ENCODE measurements at places on chromosomes 4 and X.

GRCh38 chr4:110854021-110854678, 231.3 kb upstream of the PITX2 start:
- DNase-seq: no peak

- peak; percentile 23 for DNase-seq
These were observed at the start of gene NKX6-1 for GRCh38 chr4:84498935-84499623. TSS of gene NKX6-1 (minus strand) at chr4:84499292. CDS start at chr4:84498228, 1,064 bp downstream.

GRCh38 chr4:41438931-41439297, 99.0 kb upstream of the LIMCH1 start:
- DNase-seq: no peak

DNA sequence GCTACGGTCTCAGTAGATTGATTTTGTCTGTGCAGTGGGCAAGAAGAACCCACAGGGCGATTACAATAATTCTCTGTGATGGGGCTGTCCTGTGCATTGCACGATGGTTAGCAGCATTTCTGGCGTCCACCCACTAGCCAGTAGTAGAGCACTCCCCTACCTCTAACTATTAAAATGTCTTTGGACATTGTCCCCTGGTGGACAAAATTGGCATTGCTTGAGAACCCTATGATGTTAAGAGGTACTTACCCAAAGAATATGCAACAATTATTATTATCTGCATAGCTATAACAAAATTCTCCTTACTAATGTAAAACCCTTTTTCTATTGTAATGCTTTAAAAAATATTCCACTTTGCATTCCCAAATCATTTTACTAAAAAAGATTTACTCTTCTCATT, 109.5 kb upstream of the VCX3A start:
- DNase-seq: peak; percentile 2

DNA sequence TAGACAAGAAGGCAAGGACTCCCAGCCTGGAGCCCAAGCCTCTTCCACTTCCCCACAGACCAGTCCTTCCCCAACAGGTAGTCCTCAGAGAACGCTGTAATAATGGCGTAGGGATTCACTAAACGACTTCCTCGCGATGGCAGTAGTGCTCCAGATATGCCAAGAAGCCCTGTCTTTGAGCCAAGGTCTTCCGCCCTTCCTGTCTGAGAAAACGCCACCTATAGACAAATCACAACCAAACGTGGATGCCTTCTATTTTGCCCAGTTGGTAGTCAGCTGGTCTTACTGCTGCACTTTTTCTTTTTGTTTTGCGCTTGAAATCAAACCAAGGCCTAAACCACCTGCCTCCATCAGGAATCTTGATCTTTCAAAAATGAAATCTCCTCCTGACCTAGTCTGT, 203.3 kb downstream of the OR13H1 start:
- peak; percentile 82 for DNase-seq

GRCh38 chrX:83512111-83512510, 4.0 kb downstream of the POU3F4 start:
- DNase-seq: no peak

DNA sequence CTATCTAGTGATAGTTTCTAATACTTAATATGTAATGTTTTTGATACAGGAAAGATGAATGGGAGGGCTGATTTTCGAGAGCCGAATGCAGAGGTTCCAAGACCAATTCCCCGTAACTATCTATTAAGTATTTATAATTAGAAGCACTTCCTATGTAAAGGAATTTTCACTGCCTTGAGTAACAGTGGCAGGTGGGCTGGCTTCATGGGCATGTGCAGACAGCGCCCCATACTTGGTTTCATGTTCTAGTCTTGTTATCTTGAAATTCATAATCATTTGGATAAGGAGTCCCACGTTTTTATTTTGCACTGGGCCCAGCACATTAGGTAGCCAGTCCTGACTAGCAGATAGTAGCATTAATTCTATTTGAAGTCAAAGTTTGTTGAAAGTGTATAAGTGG, 1.7 kb downstream of the OCIAD1 start:
- DNase-seq: no peak

- DNase-seq: no peak
These were observed 12.7 kb upstream of the GTPBP6 start for GRCh38 chrX:331151-331824.

DNA sequence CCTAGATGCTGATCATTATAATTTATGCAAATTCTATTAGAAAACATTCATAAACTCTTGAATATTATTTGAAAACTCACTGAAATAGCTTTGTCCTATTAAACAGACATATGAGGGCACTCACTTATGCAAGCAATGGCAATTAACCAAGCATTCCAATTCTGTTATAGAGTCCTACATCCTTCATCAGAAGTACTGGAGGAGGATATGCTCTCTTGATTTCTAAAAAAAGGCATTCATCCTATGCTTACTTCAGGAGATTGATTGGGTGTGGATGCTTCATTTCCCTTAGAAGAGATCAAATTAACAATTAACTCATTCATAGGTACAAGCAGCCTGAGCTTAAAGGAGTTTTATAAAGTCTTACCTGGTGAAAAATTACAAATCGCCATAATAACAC, 1317.2 kb downstream of the PCDH7 start:
- no peak for DNase-seq

DNA sequence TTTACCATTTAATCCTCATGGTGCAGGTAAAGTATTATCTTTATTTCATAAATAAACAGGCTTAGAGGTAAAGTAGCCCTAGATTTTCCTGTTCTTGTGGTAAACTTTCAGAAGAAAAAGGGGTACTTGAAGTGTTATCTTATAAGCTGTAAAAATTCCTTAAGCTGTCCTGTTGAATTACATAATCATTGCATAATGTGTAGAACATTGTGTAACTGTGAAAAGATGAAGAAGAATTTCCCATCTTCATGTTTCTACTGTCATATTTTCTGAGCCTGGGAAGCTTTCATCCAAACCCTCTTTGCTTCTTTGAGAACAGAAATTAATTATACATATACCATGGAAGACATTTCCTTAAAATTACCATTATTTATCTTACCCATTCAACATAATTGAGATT, 90.5 kb downstream of the ELOVL6 start:
- DNase-seq: no peak

DNA sequence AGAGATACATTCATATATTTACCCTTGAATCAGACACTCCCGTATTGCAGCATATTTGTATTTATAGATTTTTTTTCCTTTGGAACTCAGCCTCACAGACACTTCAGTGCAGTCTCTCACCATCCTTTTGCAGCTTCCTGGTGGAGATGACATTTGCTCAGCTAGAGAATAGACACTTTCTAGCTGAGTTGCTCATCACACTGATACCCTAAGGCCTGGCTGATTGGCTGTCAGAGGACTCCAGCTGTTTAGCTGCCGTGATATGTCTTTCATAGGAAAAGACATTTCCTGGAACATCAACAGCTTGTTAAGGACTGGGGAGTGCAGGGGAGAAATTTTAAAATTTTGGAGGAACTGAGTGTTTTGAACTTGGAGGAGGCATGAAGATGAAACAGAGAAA, 429.6 kb downstream of the SMARCA1 start:
- DNase-seq: no peak

DNA sequence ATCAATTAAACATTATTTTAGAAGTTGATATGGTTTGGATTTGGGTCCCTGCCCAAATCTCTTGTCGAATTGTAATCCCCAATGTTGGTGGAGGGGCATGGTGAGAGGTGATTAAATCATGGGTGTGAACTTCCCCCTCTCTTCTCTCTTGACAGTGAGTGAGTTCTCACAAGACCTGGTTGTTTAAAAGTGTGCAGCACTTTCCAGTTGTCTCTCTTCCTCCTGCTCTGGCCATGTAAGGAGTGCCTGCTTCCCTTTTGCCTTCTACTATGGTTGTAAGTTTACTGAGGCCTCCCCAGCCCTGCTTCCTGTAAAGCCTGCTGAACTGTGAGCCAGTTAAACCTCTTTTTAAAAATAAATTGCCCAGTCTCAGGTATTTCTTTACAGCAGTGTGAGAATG, 141.4 kb downstream of the GALNTL6 start:
- DNase-seq: no peak

DNA sequence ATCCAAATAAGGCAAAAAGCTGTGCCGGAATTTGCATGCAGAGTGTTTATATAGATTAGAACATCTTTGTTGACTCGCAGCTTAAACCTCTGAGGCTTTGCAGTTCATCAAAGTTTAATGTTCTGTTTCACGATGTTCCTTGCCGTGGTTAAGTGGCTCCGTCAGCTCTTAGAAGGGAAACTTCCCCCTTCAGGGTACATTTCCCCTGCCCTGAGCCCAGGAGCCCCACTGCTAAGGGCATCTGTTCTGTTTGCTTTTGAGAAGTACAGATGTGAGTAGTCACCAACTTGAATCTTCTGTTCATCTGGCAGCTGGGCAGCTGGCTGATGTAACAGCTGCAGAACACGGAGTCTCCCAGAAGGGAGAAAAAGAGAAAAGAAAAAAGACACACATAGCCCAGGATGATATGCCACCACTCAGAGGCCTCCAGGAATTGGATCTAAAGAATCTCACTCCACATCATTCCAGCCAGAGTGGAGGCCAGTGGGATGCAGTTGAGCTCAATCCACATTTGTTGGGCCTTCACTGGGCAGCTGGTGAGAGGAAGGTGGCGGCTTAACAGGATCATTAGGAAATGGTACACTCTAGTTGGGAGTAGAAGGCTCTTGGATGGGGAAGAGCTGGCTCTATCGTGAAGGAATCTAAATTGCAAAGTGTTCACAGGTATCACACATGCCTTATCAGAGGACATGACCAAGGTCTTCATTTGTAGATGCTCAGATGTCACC, 178.7 kb upstream of the RBPJ start:
- DNase-seq: no peak

DNA sequence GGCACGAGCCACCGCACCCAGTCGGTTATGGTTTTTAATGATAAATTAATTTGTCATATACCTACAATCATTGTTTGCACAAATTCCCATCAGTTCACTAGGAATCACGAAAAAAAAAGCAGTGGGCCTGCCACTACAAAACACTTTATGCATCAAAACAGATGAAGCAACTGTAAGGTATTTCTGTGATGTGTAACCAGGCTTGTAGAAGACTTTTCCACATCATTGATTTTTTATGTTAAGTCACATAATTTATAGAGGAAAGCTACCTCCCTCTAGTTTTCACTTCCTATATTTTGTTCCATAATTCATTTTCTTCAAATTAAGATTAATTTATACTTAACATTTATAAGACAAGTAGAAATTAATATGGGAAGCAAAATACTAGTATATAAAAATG, 6.7 kb upstream of the FAM200B start:
- DNase-seq: no peak

DNA sequence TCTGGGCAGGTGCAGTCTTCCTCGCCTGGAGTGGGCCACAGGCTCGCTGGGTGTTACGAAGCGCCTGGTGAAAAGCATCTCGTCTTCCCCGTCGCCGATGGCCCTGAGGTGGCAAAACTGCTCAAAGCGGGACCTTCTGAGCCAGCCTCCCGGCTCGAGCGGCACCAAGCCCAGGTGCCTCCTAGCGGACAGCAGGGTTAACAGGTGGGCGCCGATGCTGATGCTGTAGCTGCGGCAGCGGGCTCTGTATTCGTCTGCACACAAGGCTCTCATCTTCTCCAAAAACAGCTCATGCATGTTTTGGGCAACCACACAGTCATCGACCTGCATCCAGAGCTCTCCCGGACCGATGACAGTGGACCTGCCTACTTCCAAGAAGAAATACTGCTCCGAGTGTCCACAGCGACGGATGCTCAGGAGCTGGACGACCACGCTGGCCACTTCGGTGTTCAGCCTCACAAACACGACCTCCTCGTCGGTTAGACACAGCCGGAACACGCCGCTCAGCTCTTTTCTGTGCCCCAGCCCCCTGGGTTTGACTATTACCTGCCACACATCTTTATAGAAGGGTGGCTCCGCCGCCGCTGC, 1.2 kb downstream of the IRS4 start:
- DNase-seq: peak; percentile 2

DNA sequence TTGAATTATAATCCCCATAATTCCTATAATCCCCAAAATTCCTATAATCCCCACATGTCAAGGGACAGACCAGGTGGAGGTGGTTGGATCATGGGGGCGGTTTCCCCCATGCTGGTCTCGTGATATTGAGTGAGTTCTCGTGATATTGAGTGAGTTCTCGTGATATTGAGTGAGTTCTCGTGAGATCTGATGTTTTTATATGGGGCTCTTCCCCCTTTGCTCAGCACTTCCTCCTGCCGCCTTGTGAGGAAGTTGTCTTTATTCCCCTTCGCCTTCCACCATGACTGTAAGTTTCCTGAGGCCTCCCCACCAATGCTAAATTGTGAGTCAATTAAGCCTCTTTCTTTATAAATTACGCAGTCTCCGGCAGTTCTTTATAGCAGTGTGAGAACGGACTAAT, 36.6 kb upstream of the GPR78 start:
- no peak for DNase-seq

DNA sequence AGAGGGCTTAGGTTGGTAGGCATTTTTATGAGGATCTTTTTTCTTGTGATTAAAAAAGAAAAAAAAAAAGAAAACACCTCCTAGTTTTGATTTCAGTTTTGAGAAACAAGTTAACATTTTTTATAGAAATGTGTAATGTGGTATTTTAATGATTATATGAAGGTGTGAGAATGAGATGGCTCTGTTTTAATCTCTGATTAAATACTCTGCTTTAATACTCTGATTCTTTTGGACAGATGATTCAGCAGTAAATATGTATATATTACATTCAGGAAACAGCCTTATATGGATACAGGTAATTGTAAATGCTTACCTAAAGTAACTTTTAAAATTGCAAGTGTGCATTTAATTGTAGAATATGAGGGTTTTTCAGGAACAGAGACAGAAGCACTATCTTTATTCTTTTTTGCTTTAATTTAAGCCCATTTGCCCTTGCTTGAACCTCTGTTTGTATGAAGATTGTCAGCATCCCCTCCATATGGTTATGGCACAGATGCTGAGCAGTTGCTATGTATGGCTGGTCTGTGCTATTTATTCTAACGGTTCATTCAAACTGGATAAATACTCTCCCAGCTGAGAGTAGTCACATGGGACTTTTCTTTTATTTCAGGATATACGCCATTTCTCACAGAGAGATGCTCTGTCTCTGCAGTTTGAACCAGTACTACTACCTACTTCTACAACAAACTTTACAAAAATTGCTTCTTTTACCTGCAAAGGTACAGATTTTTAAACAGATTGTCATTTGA, 101.0 kb upstream of the TLR2 start:
- DNase-seq: no peak

- DNase-seq: no peak
These were observed 638.4 kb downstream of the IL1RAPL1 start for GRCh38 chrX:29225670-29226069.

DNA sequence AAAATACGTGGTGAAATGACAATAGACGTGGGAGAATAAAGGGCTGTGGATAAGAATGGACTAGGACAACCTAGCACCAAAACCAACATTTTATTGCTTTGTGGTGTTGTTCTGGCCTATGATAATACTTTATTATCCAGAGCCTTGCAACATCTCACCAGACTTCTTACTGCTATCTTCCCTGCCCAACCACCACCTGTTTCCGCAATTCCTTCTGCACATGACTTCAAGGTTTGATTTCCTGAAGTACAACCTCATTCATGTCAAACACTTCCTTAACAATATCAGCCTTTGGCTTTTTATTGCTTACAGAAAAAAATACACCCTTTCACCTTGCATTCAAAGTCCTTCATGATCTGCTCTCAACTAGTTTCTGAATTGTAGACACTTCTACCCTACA, 84.8 kb downstream of the RTL3 start:
- no peak for DNase-seq

DNA sequence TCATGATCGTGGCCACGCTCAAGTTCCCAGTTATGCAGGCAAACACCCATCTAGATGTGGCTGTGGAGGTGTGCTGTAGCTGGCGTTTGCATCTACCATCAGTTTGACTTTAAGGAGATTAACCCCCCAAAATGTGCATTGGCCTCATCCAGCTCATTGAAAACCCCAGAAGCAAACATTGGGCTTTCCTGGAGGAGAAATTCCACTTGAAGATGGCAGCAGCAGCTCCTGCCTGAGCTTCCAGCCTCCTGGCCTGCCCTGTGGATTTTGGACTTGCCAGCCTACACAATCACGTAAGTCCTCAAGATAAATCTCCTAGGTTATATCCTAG, 30.2 kb upstream of the SLC25A6 start:
- no peak for DNase-seq

Measured in activated CD4-positive, alpha-beta T cell treated with anti-CD3 and anti-CD28 coated beads, Interleukin-10, Interleukin-2, amounts not matched to agents 100 ng/mL and 50 ng/mL, durations not matched to agents 16 hours and 8 hours (primary cell).